ENCODE measurements at places on chromosomes 1 and 21.

GRCh38 chr1:200973937-200974657 is 49.4 kb downstream of the KIF21B start:
- DNase-seq: no peak

GRCh38 chr1:174839211-174839610 is 160.5 kb upstream of the CACYBP start:
- no peak for DNase-seq

GRCh38 chr1:36912365-36912865 is 121.9 kb downstream of the GRIK3 start:
- DNase-seq: no peak

DNA sequence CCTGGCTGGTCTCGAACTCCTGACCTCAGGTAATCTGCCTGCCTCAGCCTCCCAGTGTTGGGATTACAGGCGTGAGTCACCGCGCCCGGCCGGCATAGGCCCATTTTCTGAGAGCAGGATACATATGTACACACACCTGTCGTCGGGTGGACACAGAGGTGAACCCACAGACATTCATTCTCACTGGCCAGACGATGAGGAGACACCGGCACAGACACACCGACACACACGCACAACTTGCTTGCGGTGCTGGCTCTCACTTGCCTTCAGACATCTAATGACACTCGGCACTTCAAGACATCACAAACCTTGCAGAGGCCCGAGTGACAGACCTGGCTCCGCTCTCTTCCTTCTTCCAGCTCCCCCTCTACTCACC is 579 bp downstream of the PTCH2 start:
- no peak for DNase-seq

DNA sequence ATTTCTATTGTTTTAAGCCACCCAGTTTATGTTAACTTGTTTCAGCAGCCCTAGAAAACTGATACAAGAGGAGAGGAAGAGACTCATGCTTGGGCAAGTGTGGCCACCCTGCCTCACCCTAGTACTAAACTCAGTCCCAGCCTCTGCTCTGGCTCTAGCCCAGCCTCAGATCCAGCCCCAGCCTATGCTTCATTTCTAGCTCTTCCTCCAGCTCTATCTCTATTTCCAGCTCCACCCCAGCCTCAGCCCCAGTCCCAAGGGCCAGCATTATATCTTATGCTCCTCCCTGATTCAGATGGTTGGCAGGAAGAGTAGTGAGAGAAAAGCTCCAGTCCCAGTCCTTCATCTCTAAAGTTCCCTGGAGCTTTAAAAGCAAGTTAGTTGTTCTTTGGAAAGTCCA is 535.5 kb downstream of the PTPRC start:
- DNase-seq: no peak

- no peak for DNase-seq
Measured at GRCh38 chr1:26078286-26079177, 11.1 kb upstream of the TRIM63 start.

GRCh38 chr1:204941421-204942338 is 71.0 kb downstream of the NFASC start:
- DNase-seq: peak; percentile 76

- DNase-seq: no peak
Measured at GRCh38 chr1:65247419-65248359, 61.7 kb upstream of the DNAJC6 start.

GRCh38 chr1:33957854-33958253 is 94.0 kb downstream of the HMGB4 start:
- DNase-seq: no peak

- peak; percentile 66 for DNase-seq
Measured at GRCh38 chr1:31183927-31184554, 55.6 kb downstream of the NKAIN1 start.

DNA sequence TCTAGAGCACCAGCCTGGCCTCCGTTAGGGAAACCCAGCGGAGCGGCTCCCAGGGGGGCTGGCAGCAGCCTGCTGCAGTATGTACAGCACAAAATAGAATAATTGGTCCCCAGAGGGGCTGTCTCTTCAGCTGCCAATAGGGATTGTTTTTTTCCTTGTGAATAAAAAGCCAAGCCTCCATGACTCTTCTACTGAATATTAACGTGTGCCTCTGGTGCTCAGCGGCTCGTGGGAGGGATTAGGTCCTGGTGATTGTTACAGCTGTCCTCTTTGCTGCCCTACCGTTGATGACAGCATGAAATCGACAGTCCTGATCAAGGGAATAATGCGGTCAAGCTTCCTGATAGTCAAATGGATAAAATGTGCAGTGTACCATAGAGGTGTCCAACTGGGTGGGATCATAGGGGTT is 190.7 kb upstream of the RUNX1 start:
- no peak for DNase-seq

DNA sequence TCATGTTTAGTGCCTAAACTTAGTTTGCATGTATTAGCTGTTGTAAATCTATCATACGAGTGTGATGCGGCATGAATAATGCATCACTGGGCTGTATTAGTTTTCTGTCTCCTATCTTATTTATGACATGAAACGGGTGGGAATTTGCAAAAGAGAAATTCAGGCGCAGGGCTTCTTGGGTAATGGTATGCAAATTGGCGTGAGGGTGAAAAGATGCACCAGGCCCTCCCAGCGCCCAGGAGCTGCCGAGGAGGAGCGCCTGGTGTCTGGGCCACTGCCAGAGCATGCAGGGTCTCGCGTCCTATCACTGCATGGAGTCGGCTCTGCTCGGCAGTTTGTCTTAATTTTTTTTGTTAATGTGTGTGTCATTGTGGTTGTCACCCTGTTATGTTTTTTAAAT is 82.9 kb upstream of the ACTL8 start:
- no peak for DNase-seq

DNA sequence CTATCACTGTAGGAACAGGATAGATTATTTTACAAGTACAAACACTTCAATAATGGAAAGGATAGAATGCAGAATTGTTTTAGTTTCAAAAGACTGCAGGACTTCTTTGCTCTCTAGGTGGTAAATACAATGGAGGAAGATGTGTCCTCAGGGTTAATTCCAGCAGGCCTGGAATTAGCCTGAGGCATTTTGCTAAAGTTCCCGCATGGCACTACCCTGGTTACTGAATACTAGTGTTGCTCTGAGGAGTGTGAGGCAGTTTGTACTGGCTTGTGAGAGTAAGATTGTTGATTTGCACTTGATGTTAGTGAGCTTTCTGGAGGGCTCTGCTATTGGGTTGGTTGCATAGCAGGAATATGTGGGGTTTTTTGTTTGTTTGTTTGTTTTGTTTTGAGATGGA is 61.4 kb downstream of the FASLG start:
- DNase-seq: no peak

DNA sequence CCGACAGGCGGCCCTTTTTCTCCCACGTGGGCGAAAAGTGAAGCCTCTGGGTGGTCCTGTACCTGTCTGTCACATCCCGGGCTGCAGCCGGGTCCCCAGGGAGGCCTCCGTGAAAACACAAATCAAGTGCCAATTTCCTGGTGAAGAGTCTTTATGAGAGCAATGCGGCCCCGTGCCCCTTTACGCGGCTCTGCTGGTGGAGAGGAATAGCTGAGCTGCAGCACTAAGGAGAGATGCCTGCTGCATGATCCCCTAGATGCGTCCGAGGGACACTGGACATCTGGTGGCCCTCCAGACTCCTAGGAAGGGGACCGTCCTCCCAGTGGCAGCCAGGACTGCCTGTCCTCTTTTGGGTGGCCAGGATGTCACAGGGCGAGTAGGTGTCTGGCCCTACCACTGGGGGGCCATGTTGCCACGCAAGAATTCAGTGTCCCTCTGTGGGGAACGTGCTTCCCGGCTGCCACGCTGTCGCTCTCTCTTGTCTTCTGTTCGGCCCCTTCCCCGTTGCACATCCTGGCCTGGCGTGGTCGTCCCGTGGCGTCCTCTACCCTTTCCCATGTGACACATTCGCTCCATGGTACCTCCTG is 38.7 kb downstream of the COL18A1 start:
- DNase-seq: no peak

DNA sequence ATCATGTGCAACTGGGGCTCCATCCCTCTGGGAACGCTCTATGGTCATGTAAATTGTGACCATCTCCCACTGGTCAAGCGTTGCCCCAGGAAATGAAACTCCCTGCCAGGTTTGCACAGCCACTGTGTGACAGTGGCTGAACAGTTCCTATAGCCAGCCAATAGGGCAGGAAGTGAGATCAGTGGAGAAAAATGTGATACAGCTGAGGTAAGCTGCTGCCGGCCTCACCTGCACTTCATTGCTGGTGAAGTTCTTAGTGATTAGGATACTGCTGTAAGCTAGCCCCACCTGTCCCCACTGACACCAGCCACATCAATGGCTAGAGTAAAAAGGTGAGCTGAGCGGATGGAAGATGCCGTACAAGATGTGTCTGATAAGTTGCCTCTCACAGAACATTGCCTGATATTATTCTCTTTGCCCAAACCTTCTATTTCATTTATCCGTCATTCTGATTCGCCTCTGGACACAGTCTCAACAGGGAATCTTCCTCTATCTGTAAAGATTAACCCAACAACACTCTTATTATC is 38.4 kb upstream of the CDC42BPA start:
- no peak for DNase-seq

DNA sequence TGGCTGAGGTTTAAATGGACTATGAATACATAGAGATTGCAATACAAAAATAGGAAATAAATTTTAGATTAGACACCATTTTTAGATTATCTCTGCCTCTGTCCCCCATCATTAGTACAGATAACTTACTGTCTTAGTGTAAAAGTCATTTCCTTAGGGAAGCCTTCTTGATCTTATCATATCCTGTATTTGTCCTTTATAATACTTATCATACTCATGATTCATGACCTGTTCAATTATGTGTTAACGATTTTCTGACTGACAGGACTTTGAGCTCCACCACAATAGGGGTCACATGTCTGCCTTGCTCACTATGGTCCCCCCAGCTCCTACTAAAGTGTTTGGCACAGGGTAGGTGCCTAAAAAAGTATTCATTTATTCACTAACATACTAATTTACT is 14.6 kb downstream of the TEX38 start:
- DNase-seq: no peak

DNA sequence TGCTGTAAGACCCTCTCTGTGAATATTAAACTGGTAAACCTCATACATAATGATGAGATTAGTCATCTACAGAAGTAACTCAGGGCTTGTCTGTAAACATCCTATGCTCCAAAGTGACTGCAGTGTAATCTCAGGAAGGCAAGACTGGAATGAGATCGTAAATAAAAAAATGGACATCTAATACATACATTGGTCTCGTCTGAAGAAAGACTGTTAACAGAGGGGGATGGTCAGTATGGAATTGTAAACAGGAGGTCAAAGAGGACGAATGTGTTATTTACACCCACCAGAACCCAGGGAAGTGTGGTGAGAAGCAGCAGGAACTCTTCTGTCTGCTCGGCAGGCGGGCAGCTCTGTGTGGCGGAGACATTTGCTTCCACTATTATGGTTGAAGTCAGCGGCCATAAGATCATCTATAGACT is 51.4 kb downstream of the DISC1 start:
- DNase-seq: no peak

DNA sequence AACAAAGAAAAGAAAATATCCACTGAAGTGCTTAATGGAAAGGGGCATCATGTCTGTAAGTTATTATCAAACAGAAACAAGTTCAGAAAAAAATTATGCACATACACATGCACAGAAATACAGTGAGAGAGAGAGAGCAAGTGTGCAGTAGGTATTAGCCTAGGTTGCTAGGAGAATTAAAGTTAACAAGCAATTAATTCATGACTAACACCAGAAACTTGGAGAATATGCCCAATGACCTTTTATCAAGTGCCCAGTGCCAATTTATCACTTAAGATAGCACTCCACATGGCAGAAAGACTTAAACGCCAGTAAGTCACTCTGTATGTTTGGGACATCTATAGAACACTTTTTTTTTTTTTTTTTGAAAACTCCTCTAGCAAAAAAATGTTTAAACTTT is 56.2 kb upstream of the SLC16A1 start:
- DNase-seq: no peak

- DNase-seq: no peak
Measured at GRCh38 chr1:201356236-201356635, 21.2 kb downstream of the TNNT2 start.

GRCh38 chr1:184188037-184188436 is 136.5 kb downstream of the TSEN15 start:
- no peak for DNase-seq

DNA sequence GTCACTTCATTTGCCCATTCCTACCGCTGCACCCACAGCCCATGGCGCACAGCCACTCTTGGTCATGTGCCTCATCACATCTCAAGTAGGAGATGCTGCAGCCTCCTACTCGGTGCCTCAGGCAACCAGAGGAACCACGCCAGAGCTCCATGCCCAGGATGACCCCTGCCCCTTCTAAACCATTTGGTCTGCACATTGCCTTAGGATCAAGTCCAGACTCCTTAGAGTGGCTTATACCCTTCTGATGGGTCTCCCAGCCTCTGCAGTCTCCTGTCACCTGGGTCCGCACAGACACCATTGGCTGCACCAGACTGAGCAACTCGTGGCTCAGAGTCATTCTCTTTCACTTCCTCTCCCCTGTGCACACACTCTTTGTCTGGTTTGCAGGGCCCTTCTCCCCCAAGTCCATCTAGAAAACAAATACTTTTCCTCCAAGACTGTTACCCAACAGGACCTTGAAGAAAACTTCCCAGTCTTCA is 2.2 kb upstream of the ADORA3 start:
- DNase-seq: peak; percentile 64

GRCh38 chr21:28464988-28465387 is 527.7 kb downstream of the LTN1 start:
- no peak for DNase-seq

GRCh38 chr1:219465212-219466093 is 147.5 kb downstream of the ZC3H11B start:
- no peak for DNase-seq

GRCh38 chr1:101033017-101033416 is 7.4 kb upstream of the DPH5 start:
- DNase-seq: no peak

GRCh38 chr1:205916541-205916940 is 26.7 kb downstream of the SLC26A9 start:
- no peak for DNase-seq

- DNase-seq: no peak
Measured at GRCh38 chr21:24861471-24861870, 745.8 kb downstream of the MRPL39 start.

GRCh38 chr1:116411784-116412479 is 38.9 kb downstream of the ATP1A1 start:
- no peak for DNase-seq

DNA sequence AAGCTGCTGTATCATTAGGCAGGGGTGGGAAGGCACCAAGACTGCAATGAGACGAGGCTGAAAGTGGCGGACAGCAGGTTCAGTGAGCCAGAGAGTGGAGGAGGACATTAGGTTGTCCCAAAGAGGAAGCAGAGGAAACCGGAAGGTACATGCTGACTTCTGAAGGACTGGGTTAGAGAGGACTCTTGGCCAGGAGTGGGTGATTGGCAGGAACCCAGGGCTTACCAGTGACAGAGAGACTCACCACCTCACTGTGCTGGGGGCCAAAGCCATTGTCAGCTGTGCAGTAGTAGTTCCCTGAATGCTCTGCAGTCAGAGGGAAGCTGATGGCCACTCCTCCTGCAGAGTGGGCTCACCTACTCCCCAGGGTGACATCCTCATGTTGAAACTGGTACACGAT is 41.9 kb upstream of the FCRL4 start:
- no peak for DNase-seq

All from activated effector memory CD4-positive, alpha-beta T cell treated with anti-CD3 and anti-CD28 coated beads, Interleukin-2, amount 50 U/mL, for 16 hours (primary cell).